ENCODE measurements at places on chromosomes 7 and 10.

DNA sequence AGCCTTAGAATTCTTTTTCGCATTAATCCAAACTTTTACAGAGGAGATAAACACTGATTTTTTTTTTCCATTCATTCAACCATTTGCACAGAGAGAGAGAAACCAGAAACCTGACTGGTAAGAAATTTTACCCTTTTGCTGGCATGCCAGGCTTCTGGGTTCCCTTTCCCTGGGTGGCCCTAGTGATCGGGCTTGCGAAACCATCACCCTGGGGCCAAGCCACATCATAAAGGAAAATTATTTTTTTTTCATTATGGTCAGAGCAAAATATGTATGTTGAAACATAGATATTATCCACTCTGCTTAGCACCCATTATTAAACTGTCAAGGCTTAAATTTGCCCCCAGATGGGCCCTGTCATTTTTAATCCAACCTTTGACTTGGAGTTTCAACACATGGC, 55.4 kb upstream of the INHBA start:
- DNase-seq, result no peak

GRCh38 chr10:122308417-122309141, 37.5 kb downstream of the BTBD16 start:
- DNase-seq, result no peak

DNA sequence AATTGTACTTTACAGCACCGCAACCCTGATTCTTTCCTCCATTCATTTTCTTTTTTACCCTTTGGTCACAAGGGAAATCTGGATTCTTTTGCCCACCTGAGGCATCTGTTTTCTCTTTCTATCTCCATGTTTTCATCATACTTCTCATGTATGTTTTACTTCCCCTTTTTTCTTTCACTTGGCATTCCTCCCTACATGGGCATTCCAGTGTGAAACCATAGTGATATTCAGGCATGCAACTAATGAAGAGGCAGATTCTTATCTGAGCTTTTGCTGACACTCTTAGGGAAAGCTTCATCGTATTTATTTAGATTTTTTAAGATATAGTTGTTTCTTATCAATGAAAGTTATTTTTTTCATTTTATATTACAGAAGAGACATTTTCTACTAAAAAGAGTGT, 405.2 kb upstream of the TEX47 start:
- DNase-seq, result peak; percentile 7

DNA sequence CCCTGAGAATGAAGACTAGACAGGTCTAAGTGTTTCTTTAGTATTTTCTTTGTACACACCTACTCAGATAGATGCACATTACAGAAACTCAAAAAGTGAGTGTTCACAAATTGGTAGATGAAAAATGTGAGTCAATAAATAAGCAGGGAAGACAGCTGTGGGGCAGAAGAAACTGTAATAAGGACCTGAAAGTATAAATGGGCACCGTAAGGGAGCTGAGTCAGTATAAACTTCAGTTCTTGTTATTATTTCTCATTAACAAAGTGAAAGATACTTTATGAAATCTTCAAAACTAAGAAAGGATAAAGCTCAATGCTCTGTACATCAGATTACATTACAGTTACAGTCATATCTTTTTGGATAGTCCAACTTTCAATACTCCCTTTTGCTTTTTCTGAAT, 2.5 kb downstream of the MTPN start:
- no peak for DNase-seq

DNA sequence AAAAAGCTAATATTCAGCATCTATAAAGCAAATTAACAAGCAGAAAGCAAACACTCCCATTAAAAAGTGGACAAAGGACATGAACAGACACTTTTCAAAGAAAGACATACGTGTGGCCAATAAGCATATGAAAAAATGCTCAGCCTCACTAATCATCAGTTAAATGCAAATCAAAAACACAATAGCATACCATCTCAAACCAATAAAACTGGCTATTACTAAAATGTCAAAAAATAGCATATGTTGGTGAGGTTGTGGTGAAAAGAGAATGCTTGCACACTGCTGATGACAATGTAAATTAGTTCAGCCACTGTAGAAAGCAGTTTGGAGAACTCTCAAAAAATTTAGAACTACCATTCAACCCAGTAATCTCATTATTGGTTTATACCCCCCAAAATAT, 284.6 kb upstream of the KCND2 start:
- no peak for DNase-seq

All from astrocyte of the hippocampus (primary cell).